ENCODE measurements at places on chromosomes 11 and 22.

DNA sequence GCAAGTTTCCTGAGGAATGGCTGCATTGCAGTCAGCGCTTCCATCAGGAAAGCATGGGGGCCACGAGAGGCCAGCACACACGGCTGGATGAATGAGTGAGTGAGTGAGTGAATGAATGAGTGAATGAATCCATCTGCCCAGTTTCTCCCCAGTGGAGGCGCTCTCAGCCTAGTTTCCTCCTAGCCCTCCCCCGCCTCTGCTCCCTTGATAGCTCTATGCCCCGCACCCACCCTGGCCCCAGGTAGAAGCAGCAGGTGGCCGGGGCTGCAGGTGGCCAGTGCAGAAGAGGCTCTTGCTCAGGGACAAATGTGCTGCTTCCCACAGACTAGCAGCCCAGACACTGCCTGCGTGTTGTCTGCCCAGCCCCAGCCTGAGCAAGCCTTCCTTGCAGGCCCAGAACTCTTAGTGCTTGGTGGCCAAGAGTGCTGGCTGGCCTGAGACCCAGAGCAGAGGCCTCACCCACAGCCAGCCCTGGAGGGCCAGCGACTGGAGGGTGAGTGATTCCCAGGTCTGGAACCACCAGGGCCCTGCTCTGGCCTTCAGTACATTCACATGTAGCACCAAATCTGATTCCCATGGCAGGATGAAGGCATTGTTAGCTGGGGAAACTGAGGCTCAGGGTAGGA lies 31.1 kb upstream of the PDGFB start:
- no peak for DNase-seq

DNA sequence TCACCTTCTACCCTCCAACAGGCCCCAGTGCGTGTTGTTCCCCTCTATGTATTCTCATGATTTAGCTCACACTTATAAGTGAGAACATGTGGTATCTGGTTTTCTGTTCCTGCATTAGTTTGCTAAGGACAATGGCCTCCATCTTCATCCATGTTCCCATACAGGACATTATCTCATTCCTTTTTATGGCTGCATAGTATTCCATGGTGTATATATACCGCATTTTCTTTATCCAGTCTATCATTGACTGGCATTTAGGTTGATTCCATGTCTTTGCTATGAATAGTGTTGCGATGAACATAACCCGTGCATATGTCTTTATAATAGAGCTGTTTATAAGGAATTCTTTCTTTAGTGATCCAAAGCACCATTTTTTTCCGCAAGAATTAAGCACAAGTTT lies 28.5 kb upstream of the TLCD5 start:
- no peak for DNase-seq

DNA sequence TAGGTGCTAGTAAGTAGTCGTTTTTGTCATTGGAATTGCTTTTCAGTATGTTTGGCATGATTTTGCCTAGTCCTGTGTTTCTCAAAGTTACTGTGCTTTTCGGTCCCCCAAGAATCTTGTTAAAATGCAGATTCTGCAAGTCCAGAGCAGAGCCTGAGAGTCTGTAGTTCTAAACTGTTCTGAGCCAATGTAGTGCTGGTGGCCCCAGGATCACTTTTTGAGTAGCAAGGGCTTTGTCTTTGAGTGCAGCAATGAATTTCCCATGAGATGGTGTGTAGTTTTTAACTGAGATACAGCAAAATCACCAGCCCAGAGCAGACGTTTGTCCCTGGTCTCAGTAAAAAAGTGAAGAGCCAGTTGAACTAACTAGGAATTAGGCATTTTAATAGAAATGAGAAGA lies 122.4 kb downstream of the NCAM1 start:
- DNase-seq, result no peak

- DNase-seq, result no peak
These were observed 13.7 kb upstream of the SHISAL1 start for GRCh38 chr22:44326491-44326885.

- no peak for DNase-seq
These were observed 10.8 kb upstream of the FBLN1 start for GRCh38 chr22:45491841-45492240.

- DNase-seq, result no peak
These were observed 38.4 kb downstream of the CECR2 start for GRCh38 chr22:17407643-17408042.

DNA sequence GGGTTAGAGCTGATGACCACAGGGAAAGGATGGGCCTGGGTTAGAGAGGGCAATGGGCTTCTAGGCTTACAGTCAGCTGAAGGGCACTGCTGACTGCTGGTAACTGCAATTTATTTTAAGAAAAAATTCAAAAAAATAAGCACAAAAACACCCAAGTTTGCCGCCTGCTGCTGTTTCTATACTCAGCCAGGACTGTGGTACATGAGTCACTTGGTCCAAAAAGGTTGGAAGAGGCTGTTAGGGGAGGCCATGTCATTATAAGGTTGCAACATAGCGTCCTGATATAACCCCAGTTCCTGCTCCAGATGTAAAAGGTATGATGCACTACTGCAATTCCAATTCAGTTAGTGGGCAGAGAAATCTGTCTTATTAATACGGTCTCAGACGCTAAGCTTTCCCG lies 98.9 kb downstream of the ETS1 start:
- no peak for DNase-seq

DNA sequence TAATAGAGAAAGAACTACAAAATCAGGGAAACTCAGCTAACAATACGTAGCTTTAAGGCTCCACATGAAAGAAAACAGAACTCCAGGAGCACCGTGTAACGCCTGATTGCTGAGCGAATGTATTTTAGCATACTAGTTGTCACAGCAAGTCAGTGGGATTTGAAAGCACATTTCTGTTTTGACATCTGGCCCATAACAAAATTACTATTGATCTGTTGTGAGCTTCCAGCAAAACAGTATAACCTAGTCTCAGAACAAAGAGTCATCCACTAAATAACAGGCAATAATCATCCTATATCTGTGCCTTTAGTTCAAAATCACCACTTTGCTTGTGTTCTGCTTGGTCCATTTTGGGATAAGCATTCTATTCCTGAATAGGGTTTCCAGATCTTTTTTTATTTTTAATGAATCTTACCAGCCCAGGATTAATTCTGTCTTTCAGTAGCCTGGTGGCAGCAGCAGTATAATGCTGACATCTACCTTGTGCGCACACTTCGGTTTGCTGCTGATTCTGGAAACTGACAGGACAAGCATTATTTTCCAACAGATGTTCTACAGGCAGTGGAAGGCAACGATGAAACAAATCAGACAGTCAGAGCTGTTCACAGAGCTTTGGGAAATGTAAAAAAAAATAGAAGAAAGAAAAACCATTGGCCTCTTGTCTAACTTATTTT lies 66.2 kb downstream of the CADM1 start:
- DNase-seq, result no peak

GRCh38 chr11:75813124-75813523 lies 1.9 kb upstream of the UVRAG start:
- no peak for DNase-seq

- DNase-seq, result no peak
These were observed 117.0 kb downstream of the FANCF start for GRCh38 chr11:22508665-22509064.

DNA sequence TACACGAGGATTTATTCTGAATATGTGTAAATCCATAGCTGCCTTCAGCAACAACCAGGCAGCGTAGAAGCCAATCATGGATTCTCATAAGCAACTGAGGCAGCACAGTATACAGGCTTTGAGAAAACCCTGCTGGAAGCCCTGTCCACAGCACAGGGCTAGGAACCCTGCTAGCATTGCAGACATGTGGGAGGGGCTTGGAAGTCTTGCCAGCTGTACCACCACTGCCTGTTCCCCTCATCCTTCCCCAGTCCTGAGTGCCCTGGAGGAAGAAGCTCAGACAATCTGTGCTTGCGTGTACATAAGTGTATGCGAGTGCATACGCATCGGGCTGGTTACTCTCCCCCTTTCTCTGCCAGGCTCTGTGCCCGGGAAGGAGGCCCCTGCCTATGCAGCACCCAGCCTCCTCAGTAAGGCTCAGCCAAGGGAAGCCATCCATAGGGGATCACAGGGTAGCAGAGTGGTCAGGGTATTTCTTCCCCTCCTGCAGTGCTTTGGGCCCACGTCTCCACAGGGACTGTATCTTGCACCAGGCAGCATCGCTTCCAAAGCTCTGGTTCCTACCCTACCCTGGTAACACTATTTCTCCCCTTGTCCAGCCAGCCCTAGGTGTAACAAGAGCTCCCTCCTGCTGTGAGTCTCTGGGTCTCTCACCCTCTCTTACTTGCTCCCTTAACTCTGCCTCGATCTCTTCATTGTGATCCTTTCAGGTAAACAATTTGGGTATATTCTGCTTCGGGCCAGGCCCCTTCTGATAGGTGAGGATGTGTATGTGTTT lies 90.5 kb downstream of the GALNT18 start:
- no peak for DNase-seq

DNA sequence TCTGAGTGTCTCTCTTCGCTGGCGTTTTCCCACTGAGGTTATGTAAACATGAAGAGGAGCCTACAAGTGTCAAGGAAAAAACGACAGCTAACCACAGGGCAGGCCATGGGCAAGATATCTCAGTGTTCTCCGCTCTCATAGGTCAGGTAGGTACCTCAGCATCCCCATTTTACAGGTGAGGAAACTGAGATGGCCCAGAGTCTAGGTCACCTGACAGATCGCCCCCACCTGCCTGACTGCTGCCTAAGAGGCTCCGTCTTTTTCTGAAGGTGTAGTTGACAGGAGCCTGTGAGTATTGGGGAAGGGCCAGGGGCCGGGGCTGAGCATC lies 847 bp upstream of the NDUFA6 start:
- DNase-seq, result no peak

DNA sequence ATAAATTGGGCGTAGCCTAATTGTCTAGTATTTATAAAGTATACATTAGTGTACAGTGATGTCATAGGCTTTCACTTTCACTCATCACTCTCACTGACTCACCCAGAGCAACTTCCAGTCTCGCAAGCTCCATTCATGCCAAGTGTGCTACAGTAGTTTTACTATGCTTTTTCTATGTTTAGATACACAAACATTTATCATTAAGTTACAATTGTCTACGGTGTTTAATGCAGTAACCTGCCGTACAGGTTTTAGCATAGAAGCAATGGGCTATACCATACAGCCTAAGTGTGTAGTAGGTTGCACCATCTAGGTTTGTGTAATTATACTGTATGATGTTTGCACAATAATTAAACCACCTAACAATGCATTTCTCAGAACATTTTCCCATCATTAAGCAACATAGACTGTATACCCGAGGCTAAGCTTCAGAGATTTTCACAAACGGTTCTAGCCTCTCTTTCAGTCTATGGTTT lies 17.5 kb downstream of the OR9G1 start:
- no peak for DNase-seq

- DNase-seq, result no peak
These were observed at the start of gene TH for GRCh38 chr11:2171591-2172003. TSS of gene TH (minus strand) at chr11:2171815. CDS start at chr11:2171786, 29 bp downstream.

DNA sequence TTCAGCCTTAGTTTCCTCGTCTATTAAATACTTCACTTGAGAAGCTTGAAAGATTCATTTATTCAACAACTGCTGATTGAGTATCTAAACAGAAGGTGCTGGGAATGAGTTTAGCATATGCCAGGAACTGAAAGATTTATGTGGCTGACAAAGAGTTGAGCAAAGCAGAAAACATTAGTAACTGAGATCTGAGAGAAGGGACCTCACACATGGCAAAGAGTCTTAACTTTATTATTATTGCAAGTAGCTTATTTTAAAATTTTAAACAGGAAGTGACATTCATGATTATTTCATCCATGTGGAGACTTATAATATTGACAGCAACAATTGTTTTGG lies 133.6 kb downstream of the CASP12 start:
- DNase-seq, result no peak

- no peak for DNase-seq
These were observed 36.9 kb downstream of the UBASH3B start for GRCh38 chr11:122692444-122692843.

- no peak for DNase-seq
These were observed 1.5 kb downstream of the RPL3 start for GRCh38 chr22:39317775-39318506.

GRCh38 chr11:81203876-81204275 lies 1529.8 kb downstream of the FAM181B start:
- no peak for DNase-seq

DNA sequence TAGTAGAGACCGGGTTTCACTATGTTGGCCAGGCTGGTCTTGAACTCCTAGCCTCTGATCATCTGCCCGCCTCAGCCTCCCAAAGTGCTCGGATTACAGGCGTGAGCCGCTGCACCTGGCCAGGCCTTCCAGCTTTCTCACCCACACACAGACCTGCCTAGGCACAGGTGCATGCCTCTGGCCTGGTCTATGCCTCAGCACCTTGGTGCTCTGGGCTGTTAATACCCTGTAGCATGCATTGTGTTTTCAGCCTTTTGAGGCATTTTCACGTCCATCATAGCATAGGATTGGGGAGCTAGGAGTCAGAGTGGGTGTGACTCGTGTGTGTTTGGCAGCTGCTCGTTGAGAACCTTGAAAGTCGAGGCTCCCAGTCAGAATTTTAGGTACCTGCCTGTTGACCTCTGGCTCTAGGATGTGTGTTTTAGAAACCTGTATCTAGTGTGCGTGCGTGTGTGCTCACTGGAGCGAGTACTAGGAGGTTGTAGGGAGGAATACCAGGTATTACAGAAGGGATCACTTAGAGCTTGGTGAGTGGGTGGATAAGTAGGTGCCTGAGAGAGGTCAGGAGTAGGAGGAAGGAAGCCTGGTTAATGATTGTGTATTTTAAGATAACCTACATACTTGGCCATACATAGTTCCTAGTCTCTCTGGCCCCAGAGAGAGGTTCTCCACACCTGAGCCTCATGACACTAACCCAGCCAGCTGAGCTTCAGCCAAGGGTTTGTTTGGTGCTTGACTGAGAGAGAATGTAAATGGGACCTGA lies 20.0 kb downstream of the CRKL start:
- DNase-seq, result no peak

DNA sequence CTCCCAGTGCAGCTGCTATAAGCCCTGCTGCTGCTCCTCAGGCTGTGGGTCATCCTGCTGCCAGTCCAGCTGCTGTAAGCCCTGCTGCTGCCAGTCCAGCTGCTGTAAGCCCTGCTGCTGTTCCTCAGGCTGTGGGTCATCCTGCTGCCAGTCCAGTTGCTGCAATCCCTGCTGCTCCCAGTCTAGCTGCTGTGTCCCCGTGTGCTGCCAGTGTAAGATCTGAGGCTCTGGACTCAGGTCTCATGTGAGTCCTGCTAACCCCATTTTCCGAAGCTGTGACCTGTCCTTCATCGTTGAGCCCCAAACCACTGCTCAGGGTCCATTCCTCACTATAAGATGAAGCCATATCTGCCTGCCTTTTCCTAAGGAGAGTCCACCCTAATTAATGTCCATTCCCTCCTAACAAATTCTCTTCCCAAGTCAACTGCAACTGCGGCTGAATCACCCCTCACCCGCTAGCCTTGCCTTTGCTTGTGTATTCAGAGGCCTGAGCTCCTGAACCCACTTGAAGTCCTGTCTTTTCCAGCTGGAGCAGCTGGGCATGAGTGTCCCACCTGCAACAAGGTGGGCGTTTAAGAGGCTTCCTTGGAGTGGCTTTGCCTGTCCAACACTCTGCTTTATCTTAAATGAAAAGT lies 626 bp downstream of the KRTAP5-7 start:
- DNase-seq, result no peak

DNA sequence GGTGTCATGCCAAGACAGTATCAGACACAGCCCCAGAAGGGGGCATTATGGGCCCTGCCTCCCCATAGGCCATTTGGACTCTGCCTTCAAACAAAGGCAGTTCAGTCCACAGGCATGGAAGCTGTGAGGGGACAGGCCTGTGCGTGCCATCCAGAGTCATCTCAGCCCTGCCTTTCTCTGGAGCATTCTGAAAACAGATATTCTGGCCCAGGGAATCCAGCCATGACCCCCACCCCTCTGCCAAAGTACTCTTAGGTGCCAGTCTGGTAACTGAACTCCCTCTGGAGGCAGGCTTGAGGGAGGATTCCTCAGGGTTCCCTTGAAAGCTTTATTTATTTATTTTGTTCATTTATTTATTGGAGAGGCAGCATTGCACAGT lies 14.6 kb downstream of the IL10RA start:
- DNase-seq, result no peak

Measured in stimulated activated CD8-positive, alpha-beta memory T cell treated with anti-CD3 and anti-CD28 coated beads, Interleukin-4, amount 100 ng/mL, for 4 hours (primary cell).